ENCODE measurements at places on chromosomes 1 and 21.

- DNase-seq, result no peak
These were observed 31.4 kb upstream of the LMX1A start for GRCh38 chr1:165387961-165388360.

- peak; percentile 62 for DNase-seq
These were observed 41.0 kb upstream of the HAO2 start for GRCh38 chr1:119327450-119328155.

- no peak for DNase-seq
These were observed 246.1 kb downstream of the SLC45A1 start for GRCh38 chr1:8563944-8564537.

DNA sequence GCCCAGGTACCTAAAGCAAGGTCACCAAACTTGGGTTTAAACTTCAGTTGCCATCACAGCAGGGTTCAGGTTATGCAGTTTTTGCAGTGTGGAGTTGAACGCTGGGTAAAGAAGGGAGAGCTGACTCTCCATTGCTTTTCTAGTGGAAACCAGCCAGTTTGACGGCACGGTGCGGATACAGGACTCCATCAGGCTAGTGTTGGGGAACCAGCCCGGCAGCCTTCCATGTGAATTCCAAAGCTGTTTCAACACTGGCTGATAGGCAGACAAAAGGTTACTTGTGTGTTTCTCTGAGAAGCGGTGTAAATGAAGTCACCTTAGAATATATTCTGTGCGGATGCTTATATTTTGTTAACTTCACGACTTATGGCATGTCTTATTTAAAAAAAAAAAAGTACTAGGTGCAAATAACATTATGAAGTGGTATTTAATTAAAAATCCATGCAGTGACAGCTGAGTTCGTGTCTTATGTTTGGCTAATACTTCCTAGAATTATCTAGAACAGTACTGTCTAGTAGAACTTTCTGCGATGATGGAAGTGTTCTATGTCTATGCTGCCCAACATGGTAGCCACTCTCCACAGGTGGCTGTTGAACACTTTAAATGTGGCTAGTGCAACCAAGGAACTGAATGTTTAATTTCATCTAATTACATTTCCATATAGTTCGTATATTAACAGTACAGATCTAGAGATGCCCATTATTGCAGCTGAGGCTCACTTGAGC, 29.9 kb upstream of the RCAN3 start:
- DNase-seq, result no peak

GRCh38 chr21:16262091-16262490, 532.3 kb downstream of the USP25 start:
- DNase-seq, result no peak

GRCh38 chr1:92483610-92484471, 2.9 kb downstream of the GFI1 start:
- peak; percentile 71 for DNase-seq

DNA sequence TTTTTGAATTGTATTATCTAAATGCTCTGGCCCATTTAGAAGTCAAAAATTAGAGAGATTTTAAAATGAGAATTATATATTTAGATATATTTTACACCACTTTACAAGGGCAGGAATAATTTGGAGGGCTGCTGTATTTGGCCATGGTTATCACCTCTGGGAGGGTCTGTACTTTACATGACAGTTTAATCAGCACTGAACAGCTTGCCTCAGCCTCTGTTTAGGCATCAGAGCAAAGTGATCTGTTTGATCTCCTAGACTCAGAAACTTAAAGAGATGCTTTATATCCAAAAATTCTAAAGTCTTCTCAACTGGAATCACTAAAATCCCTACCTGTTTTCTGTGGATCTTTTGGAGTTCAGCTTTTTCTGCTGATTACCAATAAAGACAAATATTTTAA, 5.4 kb upstream of the SPTA1 start:
- no peak for DNase-seq

- no peak for DNase-seq
These were observed 1.2 kb upstream of the ADAM15 start for GRCh38 chr1:155049651-155050559.

DNA sequence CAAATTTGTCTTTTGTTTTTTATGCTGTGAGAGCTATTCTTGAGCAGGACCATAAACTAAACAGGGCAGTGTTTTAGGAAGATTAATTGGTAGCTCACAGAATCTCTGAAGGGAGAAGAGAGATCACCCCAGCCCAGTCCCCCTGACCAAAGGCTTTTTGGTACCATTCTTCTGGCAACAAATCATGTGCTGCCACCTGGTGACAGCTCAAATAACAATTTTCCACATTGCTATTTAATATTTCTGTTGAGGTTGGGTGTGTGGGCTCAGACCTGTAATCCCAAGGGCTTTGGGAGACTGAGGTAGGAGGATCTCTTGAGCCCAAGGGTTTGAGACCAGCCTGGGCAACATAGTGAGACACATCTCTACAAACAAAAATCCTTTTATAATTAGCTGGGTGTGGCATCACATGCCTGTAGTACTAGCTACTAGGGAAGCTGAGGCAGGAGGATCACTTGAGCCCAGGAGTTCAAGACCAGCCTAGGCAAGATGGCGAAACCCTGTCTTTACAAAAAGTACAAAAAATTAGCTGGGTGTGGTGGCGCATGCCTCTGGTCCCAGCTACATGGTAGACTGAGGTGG, 2.2 kb upstream of the TESK2 start:
- peak; percentile 45 for DNase-seq

GRCh38 chr1:54842963-54843362, 41.8 kb upstream of the TTC22 start:
- no peak for DNase-seq

GRCh38 chr1:212622906-212623305, 14.3 kb downstream of the ATF3 start:
- no peak for DNase-seq

GRCh38 chr1:52305417-52306226, 60.4 kb downstream of the CC2D1B start:
- DNase-seq, result no peak

- DNase-seq, result no peak
These were observed 60.4 kb upstream of the HAO2 start for GRCh38 chr1:119308130-119308700.

GRCh38 chr1:47927165-47927564, 70.0 kb downstream of the TRABD2B start:
- no peak for DNase-seq

- DNase-seq, result no peak
These were observed 572.3 kb upstream of the PKN2 start for GRCh38 chr1:88111816-88112215.

DNA sequence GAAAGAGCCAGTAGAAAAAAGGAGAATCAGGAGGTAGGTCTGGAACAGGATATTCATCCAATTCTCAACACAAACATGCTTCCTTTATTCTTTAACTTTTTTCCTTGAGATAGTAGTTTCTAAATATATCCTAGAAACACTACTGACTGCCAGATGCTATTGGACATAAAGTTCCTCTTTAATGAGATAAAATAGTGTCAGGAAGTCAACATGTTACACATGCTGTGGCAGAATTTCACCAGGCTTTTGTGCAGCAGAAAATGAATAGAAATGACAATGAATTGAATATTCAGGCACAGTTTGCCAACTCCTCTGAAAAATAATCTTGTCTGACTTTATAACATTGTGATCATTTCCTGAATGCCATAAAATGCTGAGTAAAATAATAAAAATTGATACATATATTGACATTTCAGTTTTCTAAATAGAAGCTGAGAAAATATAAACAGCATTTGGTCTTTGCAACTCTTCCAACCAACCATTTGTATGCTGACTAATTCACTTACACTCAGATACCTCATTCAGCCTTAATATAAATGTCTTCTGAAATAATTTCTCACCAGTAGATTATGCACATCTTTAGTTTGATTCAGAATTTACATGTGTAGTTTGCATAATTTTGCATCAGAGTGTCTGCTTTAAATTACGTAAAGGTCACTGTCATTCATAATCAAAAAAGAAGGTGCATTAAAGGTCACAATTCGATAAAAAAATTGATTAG, 486.1 kb upstream of the ADGRL2 start:
- DNase-seq, result no peak

DNA sequence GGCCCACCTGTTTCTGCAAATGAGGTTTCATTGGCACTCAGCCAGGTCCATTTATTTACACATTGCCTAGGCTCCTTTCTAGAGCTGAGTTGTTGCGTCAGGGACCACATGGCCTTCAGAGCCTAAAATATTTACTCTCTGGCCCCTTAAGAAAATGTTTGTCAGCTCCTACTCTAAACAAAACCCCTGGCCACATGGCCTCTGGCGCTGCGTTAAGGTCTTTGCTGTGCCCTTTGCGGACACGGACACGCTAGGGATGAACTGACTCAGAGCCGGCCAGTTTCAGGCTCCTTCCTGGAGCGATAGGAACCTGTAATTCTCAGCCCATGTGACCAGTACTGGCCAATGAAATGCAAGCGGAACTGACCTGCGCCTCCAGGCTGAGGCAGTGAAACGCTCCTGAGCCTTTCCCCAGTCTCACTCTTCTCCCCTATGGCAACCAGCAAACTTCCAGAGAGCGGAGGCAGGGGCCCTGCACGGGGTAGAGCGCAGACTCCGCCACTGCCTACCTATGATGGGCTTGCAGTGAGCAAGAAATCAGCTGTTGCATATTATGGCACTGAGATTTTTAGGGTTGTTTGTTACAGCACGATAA, 160.3 kb downstream of the ETS2 start:
- peak; percentile 50 for DNase-seq

- no peak for DNase-seq
These were observed 28.8 kb downstream of the CD101 start for GRCh38 chr1:117030271-117030877.

DNA sequence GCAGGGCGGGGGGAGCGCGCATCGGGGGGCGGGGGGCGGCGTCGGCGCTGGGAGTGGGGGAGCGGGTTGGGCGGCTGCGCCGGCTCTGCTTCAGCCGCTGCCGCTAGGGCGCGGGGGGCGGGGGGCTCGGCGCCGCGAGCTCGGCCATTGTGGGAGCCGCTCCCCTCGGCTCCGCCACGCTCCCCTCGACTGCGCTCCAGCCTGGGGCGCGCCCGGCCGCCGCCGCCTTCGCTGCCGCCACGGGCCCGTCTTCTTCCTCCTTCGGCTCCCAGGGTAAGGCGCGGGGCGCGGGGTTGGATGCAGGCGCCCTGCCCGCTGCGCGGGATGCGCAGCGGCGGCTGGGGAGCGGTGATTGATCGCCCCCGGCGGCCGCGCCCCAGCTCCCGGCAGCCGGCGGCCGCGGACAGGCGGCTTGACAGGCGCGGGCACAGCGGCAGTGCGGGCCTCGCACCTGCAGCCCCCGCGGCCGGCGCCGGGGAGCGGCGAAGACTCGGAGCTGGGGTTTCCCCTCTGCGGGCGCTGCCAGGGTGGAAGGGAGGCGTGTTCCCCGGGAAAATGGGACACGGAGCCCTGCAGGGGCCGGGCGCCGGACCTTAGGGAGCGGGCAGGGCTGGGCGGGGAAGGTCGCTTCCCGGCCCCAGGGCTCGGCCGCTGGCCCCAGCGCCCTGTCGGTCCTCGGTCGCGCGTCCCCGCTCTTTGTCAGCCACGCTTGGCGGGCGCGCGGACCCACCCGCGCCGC, 55.3 kb downstream of the NDUFS5 start:
- peak; percentile 64 for DNase-seq

DNA sequence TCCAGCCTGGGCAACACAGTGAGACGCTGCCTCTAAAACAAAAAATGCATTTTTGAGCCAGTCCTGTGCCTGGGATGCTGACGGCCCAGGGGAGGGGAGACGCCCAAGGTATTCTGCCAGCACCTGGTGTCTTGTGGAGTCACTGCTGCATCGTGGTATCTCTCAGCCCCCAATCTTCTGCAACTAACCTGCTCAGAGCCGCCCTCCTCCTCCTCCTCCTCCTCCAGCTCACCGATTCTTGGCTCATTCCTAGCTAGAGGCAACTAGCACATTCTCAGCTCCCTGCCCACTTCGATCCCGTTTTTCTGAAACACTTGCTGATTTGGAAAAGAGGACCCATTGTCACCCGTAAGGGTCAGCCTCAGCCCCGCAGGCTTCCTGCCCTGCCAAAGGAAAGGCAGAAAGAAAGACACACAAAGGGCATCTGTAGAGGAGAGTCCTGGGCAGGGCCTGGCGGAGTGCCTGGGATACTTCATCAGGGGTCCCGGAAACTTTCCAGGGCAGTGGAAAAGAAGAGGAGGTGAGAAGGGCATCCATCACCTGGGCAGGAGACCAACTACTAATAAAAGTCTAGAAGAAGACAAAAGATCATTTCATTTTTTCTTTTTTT, 20.7 kb downstream of the GPR157 start:
- DNase-seq, result no peak

GRCh38 chr1:77489910-77490309, 192.5 kb downstream of the ZZZ3 start:
- no peak for DNase-seq

DNA sequence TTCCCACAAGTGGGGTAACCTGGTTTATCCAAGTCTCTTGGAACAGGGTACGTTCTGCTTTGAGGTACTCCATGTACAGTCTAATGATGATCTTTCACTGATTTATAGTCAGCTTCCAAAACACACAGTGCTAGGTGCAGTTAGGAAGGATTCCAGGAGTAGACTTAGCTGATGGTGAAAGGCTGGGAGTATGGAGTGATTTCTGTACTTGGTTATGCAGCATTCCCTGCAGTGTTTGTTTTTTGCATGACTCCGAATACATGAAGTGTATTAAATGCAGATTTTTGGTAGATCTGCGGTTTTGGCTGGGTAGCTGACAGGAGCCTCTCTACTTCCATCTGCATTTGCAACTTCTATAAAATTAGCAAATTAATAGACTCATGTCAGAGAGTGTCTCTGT, 3.7 kb downstream of the HMGN2 start:
- no peak for DNase-seq

DNA sequence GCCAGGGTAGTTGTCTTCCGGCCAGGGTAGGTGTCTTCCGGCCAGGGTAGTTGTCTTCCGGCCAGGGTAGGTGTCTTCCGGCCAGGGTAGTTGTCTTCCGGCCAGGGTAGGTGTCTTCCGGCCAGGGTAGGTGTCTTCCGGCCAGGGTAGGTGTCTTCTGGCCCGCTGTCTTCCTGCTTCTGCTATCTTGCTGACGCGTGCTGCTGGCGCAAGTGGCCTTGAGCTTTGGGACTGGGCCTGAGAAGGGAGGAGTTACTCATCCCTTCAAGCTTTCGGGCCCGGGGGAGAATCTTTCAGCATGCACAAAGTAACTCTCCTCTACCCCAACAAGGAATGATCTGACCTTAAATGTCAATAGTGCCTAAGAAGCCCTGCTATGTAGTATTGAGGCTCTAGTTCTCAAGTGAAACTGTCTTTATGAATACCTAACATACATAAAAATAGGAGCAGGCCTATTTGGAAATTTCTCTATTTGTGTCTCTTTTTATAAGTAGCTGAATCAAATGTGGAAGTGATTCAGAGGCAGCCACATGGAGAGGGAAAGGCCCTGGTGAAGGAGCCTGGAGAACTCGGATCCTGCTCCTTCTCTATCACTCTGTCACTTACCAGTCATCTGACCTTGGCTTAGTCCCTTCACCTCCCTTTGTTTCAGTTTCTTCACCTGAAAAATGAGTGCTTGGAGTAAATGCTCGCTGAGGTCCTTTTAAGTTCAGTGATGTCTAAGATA, 65.6 kb downstream of the RGL1 start:
- DNase-seq, result no peak

GRCh38 chr1:52668711-52669110, 29.4 kb downstream of the COA7 start:
- DNase-seq, result no peak

DNA sequence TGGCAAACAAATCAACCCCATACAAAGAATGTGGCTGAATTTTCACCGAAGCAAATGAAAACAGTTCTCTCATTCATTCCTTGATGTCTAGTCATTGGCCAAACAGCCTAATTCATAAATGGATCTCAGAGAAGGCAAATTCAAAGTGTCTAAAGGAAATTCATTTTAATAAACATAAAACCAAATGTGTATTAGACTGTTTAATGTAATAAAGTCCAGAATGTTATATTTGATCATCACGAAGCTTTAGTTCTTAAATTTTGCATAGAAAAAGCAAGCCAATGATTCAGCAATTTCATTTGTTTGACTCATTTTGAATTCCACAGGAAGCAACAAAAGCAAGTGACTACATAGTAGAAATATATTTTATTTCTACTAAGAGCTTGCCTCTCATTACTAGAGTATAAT, 379.2 kb upstream of the ADAMTS5 start:
- no peak for DNase-seq

All from WTC11 (cell line).